ENCODE measurements at places on chromosomes 1 and 21. TPM values are rescaled to one million over a fixed set of nuclear protein-coding genes. Genes with fewer than 3 reads are reported as not detected.

The NMNAT1 gene
- polyA plus RNA-seq, result 24.0 TPM

The RIT1 gene
- 54.9 TPM for polyA plus RNA-seq

The GNPAT gene
- polyA plus RNA-seq, result 63.4 TPM

The WNT2B gene
- 1.8 TPM for polyA plus RNA-seq

The GBP6 gene
- not detected for polyA plus RNA-seq

The OR6K3 gene
- polyA plus RNA-seq, result not detected

The BSND gene
- 5.9 TPM for polyA plus RNA-seq

The POU3F1 gene
- 0.65 TPM for polyA plus RNA-seq

The TNFAIP8L2 gene
- polyA plus RNA-seq, result 1.2 TPM

Data from right renal cortex interstitium (tissue), 3 donors.